Astrocyte of the cerebellum (primary cell): ENCODE measurements at places on chromosomes 1 and 21.
A peak's percentile ranks its signal among the peaks of the same experiment; 100 is the strongest.

- DNase-seq = no peak
These were observed 4.3 kb downstream of the TP73 start for GRCh38 chr1:3656450-3657095.

DNA sequence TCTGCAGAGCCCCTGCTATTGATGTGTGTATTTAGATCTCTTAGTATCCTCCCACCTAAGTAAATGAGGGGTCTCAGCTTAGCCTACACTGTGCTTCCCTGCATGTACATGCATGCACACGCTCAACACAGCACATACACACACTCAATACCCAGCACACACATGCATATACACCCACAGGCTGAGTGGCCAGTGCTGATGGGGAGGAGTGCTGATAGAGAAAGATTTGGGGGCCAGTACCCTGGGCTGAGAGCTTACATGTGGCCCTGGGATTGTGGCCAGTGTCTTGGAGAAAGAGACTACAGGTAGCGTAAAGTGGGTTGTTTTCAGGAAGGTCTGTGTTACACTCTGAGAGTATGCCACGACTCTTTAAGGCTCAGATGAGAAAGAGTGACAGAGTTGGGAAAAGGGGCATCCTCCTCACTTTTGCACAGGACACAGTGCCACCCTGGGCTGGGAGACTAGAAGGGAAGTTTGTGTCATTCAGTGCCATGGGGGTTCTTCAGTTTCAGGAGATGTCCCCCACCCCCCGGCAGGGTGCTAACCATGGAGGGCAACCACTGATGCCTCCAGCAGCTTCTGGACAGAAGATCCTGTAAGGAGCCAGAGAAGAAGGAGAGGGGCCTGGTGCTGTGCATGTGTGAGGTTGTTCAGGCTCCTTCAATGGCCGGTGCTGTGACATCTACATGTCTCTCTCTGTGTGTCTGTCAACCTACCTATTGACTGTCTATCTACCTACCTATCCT is 166.8 kb downstream of the RHOU start:
- no peak for DNase-seq

DNA sequence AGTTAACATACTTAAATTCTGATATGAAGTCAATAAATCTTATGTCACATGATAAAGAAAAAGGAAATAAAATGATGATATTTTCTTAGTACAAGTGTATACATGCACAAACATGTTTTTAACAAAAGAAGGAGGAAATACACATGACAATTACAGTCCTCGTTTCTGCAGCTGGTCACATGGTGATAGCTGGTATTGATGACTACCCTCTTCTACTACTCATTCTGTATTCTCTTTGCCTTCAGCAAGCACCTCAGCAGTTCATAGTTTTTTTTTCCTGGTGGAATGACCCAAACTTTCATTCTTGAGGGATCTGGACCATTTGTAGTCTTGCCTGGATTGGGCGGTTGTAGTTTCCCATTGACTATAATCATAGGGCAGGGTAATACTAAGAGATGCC is 64.4 kb upstream of the CFAP126 start:
- no peak for DNase-seq

GRCh38 chr1:213876531-213876930 is 111.2 kb upstream of the PROX1 start:
- no peak for DNase-seq

DNA sequence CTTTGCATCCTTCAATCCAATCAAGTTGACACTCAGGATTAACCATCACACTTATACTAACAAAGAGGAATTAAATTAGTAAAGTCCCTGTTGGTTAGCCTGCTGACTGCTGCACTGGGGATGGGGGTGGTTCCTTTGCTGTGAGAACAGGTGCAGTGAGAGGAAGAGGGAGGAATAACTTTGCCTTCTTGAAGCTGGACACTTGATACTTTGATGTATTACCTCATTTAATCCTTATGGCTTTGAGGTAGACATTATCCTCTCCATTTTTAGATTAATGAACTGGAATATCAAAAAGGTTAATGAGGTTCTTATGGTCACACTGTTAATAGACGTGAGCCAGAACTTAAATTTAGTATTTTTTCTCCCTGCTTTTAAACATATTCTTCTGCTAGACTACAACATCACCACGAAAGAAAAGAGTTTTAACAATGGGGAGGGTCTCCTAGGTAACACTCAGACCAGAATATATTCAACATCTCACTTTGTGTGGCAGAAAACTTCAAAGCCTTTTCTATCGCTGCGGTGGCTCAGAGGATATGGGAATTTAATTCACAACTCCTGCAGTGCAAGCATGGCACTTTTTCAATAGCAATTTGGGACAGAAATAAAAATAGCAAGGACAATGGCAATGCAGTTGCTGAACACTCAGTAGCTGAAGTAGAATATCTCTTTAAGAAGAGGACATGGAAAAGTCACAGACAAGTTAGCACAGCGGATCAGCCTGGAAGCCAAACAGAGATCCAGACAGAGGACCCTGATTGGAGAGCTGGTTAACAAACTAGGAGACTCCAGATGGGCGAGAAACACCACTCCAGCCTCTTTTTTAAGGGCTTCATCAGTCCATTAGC is 68.8 kb upstream of the DNAH14 start:
- DNase-seq = no peak

DNA sequence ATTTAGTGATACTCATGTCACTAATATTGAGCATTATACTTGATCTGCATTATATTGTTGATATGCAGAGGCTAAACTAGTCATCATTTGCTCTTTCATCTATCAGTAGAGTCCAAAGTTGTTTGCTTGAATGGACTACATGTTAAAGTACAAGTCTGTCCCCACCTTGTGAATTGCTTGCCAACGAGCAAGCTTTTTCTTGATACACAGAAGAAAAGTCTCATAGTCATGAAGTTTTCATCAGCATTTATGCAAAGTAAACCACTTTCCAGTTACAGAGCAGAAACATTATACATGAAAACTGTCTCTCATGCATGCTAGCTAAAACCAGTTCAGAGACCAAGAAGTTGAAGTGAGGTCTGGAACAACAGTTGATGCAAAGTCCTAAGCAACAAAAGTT is 13.0 kb downstream of the SFPQ start:
- DNase-seq = no peak

- no peak for DNase-seq
These were observed 461.9 kb upstream of the RGS18 start for GRCh38 chr1:191696354-191696753.

GRCh38 chr1:30335389-30335996 is 387.9 kb downstream of the MATN1 start:
- DNase-seq = no peak

- DNase-seq = no peak
These were observed 21.7 kb downstream of the INTS7 start for GRCh38 chr1:212013672-212014071.

DNA sequence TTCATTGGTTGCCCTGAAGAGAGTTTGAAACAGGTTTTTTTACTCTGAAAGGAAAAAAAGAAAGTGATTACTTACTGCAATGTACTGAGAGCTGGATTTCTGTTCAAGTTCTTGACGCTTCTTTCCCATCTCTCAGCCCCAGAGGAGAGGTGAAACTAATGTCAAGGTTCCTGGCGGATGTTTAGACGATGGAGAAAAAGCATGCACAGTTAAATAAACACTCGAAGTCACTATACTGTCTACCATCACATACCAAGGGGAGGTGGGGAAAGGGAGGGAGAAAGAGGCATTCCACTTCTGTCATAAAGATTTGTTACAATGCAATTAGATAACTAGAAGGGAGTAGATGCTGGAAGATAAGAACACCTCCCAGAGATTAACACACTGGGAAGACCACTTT is 177.0 kb upstream of the TNR start:
- no peak for DNase-seq

- DNase-seq = no peak
These were observed 33.6 kb downstream of the WLS start for GRCh38 chr1:68198752-68199151.

DNA sequence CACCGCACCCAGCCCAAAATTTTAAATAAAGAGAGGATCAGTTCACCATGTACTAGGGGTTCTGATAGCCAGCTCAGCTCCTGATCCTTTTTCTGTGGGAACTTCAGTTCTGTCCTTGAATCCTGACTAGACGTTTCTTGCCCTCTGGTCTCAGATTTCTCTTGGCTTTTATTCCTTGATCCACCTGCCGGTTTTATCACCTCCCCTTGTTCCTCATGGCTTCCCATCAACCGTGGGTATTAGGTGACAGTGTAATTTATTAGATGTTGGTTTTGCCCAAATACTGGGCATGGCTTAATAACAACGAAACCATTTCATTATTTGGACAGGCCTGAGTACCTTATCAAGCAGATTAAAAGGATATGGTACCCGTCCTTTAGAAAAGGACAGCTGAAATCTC is 22.5 kb downstream of the SLC45A1 start:
- no peak for DNase-seq

GRCh38 chr21:20998456-20998789 is 214 bp downstream of the NCAM2 start:
- no peak for DNase-seq

DNA sequence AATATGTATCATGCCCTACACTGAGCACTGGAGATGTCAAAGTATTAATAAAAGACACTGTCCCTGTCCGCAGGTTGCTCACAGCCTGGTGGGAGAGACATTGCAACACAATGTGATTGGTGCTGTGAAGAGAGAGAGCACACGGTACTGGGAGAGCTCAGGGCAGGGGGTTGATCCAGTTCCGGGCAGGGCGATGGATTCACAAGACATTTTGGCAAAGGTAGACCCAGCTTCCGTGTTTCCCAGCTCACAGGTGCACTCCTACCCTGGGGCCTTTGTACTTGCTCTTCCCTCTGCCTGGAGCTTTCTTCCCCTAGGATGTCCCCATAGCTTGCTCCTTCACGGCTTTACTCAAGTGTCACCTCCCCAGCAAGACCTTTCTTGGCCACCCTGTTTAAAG is 1.4 kb downstream of the PLA2G5 start:
- DNase-seq = no peak

GRCh38 chr1:172746091-172746949 is 87.4 kb downstream of the FASLG start:
- peak; percentile 98 for DNase-seq

DNA sequence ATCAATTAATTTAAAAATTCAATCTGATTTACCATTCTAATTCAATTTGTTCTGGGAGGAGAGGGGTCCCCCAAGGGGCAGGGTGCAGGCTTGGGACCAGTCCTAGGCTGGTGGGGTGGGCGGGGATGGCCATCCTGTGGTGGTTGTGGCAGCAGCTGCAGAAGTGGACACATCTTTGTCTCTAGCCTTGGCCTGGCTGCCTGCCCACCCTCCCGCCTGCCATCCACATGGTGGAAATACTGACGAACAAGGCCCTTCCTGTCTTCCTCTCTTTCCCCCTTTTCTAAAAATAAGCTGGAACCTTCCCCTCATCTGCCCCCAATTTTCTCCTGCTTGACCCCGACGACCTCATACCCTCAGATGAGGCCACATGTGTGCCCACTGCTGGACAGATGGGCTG is 130.9 kb downstream of the FOXD2 start:
- DNase-seq = no peak

GRCh38 chr1:29388170-29388569 is 151.8 kb downstream of the PTPRU start:
- DNase-seq = no peak

GRCh38 chr1:229430761-229431283 is 3.1 kb downstream of the ACTA1 start:
- no peak for DNase-seq
